Stimulated activated CD4-positive, alpha-beta T cell treated with anti-CD3 and anti-CD28 coated beads, TNF-alpha, amount 100 ng/mL, for 48 hours (primary cell): ENCODE measurements at places on chromosomes 1 and 21.

GRCh38 chr21:41411449-41412089, 14.5 kb upstream of the MX1 start:
- DNase-seq: no peak

GRCh38 chr1:81213279-81213678, 587.5 kb upstream of the ADGRL2 start:
- DNase-seq: no peak

- DNase-seq: no peak
Observed at GRCh38 chr1:100107696-100108095, 25.0 kb downstream of the SASS6 start.

DNA sequence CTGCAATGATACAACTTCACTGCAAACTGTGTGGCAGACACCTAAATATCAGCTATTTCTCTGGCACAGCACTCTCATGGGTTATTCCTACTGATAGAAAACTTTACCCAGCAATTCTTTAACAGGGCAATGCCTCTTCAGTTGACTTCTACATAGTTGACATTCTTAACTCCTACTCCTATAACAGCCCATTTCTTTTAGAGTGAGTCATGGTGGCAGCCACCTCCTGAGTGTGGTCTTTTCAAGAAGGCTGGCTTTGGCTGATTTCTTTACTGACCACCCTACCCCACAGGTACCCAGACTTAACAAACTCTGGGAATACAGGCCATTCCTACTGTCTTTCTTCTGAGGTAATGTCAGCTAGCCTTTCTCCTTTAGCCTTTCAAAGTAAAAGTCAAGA, 805.8 kb upstream of the ADGRL2 start:
- no peak for DNase-seq

DNA sequence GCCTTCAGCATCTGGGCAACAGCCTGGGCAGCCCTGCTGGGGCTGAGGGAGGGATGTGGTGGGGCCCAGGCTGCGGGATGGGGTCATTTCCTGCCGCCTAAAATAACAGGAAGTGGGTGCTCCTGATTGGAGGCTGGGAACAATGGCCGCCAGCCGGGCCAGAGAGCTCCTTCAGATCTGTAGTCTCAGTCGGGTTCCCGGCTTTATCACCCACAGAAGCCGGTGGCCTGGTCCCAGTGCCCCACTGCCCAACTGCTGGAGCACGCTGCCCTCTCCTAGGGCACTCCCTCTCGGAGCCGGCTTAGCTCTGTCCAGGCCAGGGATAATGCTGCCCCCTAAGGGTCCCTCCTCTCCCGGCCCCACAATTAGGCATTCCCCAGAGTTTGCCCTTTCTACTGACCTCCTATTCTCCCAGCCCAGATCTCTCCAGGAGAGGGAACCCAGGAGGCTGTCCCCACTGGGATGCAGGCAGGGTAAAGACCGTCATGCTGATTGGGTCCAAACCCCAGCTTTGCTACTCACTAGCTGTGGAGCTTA, 5.1 kb downstream of the MAP7D1 start:
- DNase-seq: peak; percentile 56

GRCh38 chr1:6391951-6392808, 1.4 kb downstream of the ACOT7 start:
- peak; percentile 4 for DNase-seq

DNA sequence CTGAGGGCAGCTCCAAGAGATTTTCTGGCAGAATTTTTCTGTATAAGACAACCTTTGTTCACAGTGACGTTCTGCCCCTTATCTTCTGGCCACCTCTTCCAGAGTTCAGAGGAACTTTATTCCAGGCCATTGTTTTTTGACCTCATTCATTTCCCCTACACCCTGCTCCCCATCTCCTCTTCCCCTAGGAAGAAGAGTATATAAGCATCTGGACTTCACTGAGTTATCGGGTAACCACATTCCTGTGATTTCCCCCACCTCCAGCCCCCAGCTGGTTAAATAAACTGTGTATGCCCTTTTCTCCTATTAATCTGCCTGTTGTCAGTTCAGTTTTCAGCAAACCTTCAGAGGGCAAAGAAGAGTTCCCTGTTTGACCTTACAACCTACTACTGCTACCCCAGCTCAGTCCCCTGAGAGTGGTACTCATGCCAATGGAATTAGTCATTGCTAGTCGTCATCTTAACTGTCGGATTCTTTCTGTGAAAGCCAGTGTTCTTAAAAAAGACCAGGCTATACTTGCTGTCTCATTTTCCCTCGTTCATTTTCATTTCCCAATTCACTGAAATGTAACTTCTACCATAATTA, 14.3 kb upstream of the ALG14 start:
- DNase-seq: no peak

DNA sequence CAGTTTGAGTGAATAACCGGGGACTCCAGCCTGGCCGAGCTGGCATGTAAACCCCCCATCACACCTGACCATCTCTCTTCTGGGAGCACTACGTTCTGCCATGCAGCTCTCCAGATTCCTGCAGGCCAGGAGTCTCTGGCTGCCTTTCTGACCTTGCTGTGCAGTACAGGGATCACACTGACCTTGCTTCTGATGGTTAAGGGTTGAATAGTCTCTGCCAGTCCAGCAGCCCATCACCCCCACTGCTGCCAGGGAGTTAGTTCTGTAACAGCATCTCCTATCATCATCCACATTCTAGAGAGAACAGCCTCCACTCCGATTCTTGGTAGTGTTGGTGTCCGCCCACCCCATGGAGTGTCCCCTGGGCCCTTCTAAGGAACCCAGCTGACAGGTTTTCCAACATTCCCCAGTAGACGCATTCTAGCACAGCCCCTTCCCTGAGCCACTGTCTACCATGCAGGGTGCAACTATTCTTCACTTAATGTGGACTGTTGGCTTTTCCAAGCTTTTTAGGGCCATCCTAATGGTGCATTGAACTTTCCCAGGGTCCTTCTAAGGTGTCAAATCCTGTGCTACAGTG, 109.8 kb downstream of the RIPK4 start:
- no peak for DNase-seq

- no peak for DNase-seq
Observed at GRCh38 chr1:175262621-175263020, 70.0 kb upstream of the KIAA0040 start.

GRCh38 chr1:86582161-86582560, 35.3 kb downstream of the CLCA4 start:
- DNase-seq: no peak

- no peak for DNase-seq
Observed at GRCh38 chr1:210937846-210938245, 196.1 kb downstream of the KCNH1 start.
